ENCODE measurements at places on chromosomes 3 and 15.

- no peak for DNase-seq
Observed at GRCh38 chr3:43217633-43218032, 68.7 kb upstream of the SNRK start.

GRCh38 chr3:50166620-50167019 lies 11.5 kb downstream of the SEMA3F start:
- DNase-seq = no peak

GRCh38 chr3:141412087-141412935 lies 44.0 kb downstream of the ZBTB38 start:
- DNase-seq = no peak

DNA sequence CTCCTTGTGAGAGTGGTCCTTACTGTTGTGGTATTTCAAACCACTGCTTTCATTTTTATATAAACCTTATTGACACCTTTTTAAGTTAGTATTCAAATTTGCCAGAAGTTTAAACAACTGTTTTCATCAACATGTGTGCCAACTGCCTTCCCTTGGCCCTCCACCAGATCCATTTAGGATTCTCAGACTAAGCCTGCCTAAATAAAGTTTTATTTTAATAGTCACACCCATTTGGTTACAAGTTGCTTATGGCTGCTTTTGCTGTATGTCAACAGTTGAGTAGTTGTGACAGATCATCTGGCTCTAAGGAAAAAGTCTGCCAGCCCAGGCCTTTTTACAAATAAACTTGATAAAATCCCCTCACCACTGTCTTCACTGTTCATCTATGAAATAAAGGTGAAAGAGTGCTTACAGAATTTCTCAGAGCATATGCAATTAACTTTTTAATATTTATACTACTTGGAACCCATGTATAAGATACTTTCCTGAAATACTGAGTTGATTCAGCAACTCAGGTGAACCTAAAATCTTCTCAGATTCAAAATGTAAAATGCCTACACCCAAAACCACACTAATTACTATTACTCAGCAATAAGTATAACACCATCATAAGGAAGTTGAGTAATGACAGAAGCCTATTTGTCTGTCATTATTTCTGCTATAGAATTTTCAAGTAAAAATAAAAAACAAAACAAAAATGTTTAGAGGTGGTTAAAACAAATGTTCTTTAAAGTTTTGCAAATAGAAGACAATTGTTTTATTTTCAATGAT lies 35.1 kb downstream of the PEAK1 start:
- no peak for DNase-seq

DNA sequence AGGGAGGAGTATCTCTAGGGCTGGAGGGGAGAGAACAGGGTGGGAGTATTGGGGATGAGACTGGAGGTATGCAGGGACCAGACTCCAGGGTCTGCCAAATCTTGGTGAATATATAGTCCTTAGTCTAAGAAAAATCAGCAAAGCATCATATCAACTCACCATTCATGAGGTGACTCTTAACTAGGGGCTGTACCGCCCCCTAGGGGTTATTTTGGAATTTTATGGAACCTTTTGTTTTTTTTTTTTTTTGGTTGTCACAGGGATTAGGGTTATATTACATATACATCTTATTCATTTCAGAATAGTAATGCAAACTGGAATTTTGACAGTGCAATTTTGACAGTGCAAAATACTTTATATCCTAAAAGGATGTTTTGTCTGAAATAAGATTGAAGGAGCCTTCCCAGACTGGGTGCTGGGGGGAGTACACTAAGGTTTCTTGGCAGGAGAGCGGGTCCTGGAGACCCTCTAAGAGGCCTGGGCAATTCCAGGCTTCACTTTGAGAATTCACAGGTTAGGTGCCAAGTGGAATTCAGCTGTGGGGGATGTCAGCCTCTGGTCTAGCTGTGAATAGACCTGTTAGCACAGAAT lies 7.5 kb downstream of the CMTM7 start:
- no peak for DNase-seq

GRCh38 chr3:151697496-151697895 lies 36.2 kb upstream of the AADACL2 start:
- no peak for DNase-seq

- DNase-seq = no peak
Observed at GRCh38 chr3:54756330-54756731, 171.5 kb downstream of the LRTM1 start.

- no peak for DNase-seq
Observed at GRCh38 chr3:71219744-71220638, 363.5 kb downstream of the FOXP1 start.

- DNase-seq = no peak
Observed at GRCh38 chr3:25834346-25834745, 44.5 kb downstream of the OXSM start.

GRCh38 chr3:85508659-85509058 lies 549.9 kb downstream of the CADM2 start:
- DNase-seq = no peak

- no peak for DNase-seq
Observed at GRCh38 chr15:101150723-101151040, 101.2 kb downstream of the CHSY1 start.

DNA sequence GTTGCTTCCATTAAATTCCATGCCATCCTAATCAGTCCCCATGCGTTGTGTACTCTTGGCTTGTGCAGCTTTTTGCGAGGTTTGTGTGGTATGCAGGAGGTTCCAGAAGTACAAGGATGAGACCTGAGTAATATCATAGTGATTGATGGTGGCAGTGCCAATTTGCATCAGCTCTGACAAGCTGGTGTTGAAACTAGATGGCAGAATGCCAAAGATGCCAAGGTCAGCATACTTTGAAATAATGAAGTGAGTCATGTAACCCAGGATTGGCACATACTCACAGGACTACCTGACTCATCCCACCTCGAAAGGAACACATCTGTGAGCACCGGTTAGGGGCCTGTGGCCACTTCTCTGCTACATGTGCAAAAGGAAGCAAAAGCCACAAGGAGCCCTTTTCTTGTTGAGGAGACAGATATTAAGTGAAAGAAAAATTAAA lies 14.3 kb downstream of the KAT2B start:
- peak; percentile 42 for DNase-seq

GRCh38 chr3:108183971-108184370 lies 38.3 kb downstream of the IFT57 start:
- DNase-seq = no peak

DNA sequence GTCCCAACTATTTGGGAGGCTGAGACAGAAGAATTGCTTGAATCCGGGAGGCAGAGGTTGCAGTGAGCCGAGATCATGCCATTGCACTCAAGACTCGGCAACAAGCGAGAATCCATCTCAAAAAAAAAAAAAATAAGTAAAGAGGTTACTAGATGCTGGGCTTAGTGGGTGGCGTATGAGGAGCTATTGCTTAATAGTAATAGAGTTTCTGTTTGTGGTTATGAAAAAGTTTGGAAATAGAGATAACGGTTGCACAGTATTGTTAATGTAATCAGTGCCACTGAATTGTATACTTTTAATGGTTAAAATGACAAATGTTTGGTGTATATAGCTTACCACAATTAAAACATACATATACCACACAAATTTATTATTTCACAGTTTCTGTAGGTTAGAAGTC lies 14.7 kb upstream of the HHATL start:
- DNase-seq = no peak

- DNase-seq = no peak
Observed at GRCh38 chr3:130654921-130655320, 91.7 kb downstream of the PIK3R4 start.

DNA sequence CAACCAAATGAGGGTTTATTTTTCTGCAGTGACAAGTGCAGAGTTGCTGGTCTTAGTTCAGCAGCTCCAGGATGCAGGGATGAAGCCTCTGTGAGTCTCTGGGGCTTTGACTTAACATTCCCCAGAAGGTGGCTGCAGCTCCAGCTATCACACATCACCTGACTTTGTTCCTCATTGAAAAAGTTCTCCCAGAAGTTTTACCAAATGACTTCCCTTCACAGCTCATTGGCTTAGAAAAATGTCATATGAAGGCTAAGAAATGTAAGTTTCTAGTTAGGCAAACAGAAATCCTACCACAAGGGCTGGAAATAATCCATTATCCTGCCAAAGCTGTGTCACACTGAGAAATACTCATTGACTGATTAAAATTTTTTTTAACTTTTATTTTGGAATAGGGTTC lies 184.9 kb downstream of the MINAR1 start:
- DNase-seq = no peak

- no peak for DNase-seq
Observed at GRCh38 chr3:121735047-121735696, 14.4 kb downstream of the GOLGB1 start.

DNA sequence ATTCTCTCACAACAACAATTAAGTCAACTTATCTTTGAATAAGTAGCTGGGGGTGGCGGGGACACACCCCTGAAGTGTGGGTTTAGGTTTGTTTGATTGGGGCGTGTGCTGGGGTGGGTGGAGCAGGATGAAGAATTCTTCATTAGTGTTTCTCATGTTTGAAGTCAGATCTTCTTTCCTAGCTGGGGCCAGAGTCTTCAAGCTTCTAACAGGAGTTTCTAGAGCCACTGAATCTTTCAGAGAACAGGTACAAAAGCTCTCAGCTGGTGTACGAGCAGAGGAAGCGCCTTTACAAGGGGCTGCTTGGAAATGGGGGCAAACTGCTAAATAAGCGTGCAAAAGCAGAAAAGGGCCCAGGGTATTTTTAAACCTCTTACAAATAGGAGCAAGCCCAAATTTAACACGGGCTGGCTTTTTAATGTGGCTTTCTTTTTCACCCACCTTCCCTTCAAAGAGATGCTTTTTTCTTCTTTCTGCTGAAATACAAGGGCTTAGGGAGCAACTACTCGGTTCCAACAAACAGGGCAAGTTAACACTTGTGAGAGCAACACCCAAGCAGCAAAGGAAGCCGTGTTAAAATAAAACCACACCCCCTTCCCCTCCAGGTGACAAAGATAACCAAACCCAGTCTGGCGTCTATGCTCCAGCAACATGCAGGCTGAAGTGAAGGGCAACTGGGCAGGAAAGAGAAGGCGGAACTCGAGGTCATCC lies 86.9 kb upstream of the RASGRP1 start:
- DNase-seq = peak; percentile 19

- no peak for DNase-seq
Observed at GRCh38 chr3:148882288-148882687, 17.2 kb downstream of the CPA3 start.

DNA sequence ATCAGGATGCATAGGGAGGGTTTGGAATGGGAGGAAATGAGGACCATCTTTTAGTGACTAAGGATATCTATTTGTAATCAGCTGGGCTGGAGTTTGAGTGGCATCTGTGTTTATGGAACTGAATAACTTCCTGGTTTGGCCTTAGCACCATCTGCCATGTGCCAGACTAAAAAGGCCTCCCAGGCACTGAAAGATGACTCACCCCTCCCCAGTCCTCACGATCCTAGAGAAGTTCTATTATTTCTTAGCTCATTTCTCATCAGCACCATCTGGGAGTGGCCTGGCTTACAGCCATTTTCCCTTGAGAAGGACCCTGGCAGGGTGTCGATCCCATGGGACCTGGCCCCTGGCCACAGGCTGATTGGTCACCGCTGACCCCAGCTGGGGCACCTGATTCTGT lies 23.9 kb upstream of the CTXND1 start:
- DNase-seq = no peak

DNA sequence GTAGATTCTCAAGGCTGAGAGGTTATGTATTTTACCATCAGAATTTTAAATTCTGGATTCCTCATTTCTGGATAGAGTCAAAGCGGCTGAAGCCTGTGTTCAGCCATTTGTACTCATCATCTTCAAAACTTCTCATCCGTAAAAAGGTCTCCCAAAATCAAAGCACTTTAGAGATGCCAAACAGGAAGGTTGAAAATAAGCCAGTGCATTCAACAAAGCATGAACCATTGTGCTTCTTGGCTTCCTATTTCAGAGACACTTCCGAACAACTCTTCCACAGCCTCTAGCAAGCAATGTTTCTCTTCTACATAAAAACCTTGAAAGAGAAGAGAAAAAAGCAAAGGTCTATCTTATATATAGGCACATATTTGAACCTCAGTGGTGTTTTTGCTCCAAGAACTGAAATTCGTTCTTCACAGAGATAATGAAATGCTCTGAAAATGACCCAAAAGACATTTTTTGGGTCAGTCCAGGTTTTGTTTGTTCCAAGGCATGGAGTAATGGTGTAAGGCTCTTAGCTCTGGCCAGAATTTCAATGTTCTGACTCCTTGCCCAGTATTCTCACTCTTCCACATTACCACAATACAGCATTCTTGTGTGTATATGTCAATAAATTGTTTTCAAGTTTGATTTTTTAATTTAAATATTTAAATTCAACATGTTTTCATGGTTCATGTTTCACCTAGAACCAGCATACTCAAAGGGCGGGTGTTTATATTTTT lies 163.1 kb downstream of the STAC start:
- no peak for DNase-seq

DNA sequence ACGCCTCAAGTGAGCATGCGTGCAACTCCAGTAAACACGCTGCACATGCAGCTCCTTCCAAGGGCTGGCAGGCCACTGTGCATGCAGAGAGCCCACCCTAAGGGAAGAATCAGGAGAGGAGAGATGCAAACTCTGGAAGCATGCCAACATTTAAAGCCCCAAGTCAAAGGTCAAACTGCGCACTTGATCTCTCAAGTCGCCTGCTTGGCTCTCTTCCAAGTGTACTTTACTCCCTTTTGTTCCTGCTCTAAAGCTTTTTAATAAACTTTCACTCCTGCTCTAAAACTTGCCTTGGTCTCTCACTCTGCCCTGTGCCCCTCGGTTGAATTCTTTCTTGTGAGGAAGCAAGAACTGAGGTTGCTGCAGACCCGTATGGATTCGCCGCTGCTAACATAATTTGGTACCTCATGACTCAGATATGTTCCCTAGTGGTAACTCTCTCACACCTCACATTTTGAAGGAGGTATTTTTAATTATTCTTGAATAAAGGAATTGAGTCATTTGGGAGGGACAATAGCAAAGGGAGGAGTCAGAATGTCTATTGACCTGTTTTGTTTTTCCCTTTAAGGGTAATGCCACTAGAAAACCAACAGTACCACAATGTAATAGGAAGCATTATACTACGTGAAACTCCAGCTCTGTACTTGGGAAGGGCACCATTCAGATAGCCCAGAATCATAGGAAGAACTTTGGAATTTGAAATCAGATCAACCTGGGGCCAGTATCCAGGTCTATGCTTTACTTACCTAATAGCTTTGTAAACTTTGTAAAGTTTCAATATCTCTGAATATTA lies 19.6 kb upstream of the DGKG start:
- no peak for DNase-seq

- DNase-seq = no peak
Observed at GRCh38 chr3:190865419-190865818, 2.9 kb upstream of the GMNC start.

- no peak for DNase-seq
Observed at GRCh38 chr3:158456114-158456513, 114.9 kb upstream of the MLF1 start.

- DNase-seq = no peak
Observed at GRCh38 chr3:36663666-36664291, 100.6 kb downstream of the DCLK3 start.

- DNase-seq = no peak
Observed at GRCh38 chr3:136042608-136043221, 77.2 kb downstream of the PPP2R3A start.

DNA sequence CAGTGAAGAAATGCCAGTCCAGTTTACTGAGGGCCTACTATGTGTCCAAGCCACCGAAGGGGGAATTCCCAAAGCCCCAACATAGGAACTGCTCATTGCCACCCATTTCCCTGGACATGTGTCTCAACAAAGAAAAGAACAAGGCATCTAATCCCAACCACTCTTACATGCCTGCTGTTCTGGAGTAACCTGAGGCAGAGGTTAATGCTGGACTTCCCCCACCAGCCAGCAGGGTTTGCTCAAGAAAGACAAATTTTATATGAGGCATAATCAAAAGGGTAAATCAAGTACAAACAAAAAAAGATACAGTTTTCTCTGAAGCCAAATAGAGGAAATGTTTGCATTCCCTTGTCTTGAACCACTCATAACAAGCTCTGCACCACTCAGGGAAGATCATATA lies 4.1 kb downstream of the ADCY5 start:
- no peak for DNase-seq

- DNase-seq = no peak
Observed at GRCh38 chr3:127351321-127351720, 63.5 kb upstream of the PRR20G start.

Data from stimulated activated CD8-positive, alpha-beta memory T cell treated with anti-CD3 and anti-CD28 coated beads, Interleukin-15, amount 100 ng/mL, for 1 hour (primary cell).